ENCODE measurements at places on chromosomes 16 and 17.

DNA sequence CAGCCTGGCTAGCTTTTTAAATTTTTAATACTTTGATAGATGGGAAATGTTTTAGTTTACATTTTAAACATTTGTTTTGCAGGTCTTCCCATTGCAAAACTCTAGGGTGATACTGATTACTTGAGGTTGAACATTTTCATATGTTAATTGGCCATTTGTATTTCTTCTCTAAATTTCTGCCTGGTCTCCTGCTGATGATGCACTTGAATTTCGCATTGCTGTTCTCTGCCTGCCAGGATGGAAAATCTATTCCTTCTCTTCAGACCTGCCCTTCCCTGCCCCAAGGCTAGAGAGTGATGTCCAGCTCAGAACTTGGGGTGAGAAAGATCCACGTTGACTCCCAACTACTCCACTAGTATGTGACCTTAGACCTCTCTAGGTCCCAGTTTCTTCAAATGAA lies 134.7 kb downstream of the PITPNC1 start:
- DNase-seq, result no peak

DNA sequence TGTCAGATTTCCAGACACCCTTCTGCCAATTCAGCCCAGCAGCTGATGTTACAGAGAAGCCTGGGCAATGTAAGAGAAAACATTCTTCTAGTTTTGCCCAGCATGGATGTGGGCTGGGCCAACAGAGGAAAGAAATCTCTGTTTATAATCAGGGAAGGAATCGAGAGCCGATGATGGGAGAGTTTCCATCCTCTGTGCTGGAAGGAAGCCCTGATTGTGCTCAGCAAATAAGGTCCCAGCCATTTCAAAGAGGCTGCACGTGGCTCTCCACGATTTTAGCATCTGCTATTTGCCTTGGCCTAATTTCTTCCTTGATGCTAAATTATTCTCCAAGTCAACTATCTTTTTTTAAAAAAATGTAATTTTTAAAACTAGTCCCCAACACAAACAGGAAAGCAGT lies 70.0 kb downstream of the IRX6 start:
- peak; percentile 64 for DNase-seq

GRCh38 chr17:59454633-59455105 lies 110.7 kb upstream of the DHX40 start:
- no peak for DNase-seq

DNA sequence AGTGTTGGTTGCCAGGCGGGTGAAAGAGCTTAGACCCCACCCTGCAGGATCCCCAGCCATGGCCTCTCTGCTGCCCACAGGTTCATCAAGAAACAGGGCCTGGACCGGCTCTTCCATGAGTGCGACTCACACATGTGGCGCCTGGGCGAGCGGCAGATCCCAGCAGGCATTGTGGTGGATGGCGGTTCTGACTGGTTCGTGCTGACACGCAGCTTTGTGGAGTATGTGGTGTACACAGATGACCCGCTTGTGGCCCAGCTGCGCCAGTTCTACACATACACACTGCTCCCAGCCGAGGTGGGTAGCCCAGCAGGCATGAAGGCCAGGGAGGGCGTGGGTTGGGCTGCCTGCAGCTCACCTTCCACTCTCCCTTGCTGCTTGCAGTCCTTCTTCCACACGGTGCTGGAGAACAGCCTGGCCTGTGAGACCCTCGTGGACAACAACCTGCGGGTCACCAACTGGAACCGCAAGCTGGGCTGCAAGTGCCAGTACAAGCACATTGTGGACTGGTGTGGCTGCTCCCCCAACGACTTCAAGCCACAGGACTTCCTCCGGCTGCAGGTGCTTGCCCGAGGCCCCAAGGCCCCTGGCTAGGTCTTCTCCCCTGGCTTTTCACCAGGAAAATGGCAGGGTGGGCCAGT lies 9.9 kb downstream of the XYLT2 start:
- DNase-seq, result no peak

GRCh38 chr17:48239603-48239995 lies 132.0 kb downstream of the SNX11 start:
- no peak for DNase-seq

DNA sequence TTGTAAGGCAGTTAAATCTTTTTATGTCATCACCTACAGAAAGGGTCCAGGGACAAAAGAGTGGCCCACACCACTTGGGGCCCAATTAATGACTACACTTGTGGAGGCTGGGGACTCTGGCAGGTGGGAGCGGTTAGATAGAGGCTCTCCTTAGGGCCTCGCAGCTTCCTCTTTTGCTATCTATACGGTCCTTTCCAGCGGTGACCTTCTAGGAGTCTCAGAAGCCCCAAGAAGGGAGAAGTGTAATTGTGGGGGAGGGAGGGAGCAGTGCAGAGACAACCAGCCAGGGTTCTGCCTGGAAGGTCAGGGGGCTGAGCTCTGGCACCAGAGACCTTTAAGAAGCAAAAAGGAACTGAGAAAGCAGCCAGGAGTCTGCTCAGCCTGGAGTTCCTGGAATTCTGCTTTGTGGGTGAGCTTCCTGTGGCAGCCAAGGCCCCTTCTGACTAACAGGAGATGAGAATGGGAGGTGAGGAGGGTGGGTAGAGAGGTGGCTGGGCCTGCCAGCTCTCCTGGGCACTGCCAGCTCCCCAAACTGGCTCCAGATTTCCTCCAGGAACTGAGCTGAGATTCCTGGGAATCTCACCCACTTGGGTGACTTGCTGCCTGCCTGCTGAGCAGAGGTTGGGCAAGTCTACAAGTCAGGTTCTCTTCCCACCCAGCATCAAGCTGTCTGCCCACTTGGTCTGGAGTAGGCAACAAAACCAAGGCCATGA lies 16.3 kb upstream of the MAP3K14 start:
- DNase-seq, result no peak

- DNase-seq, result peak; percentile 47
These were observed 3.4 kb downstream of the CEP295NL start for GRCh38 chr17:78899361-78900260.

GRCh38 chr17:58329035-58329809 lies 627 bp upstream of the TSPOAP1 start:
- peak; percentile 40 for DNase-seq

DNA sequence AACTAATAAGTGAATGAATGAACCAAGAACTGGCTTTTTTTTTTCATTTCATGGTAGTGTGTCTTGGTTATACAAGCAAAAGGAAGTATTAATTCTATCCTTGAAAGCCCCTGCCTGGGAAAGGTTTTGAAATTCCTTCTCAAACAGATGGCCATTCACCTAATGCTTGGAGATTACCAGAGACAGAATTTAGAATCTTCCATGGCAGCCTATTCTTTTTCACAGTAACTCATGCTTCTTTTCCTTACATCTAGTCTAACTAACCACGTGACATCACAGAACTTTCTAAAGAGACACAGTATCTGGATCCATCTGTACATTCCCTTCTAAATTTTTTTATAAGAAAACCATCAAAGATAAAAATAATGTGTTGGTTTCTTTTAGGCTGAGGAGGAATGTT lies 151.6 kb downstream of the FTO start:
- DNase-seq, result peak; percentile 64

- no peak for DNase-seq
These were observed at the start of gene NPW for GRCh38 chr16:2019518-2019920. NPW (plus strand) TSS chr16:2019785.

GRCh38 chr17:67546578-67547527 lies 169.8 kb downstream of the PITPNC1 start:
- peak; percentile 61 for DNase-seq

DNA sequence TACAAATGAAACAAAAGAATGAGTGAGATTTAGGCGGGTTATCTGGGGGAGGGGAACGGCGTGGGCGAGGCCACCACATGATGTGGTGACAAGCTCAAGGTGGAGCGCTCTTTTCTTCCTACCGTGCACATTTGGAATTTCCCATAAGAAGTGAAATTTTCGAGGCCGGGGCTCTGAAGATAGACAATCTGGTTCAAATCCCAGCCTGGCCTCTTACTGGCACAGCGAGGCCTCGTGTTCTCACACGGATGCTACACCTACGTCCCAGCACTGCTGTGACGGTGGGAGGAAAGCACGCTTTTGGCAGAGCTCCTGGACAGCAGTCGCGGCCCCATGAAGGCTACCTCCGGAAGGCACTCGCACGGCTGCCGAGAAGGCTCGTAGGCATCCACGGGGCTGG lies 25.2 kb downstream of the ZDHHC7 start:
- DNase-seq, result no peak

GRCh38 chr17:47286198-47286914 lies 32.7 kb downstream of the ITGB3 start:
- DNase-seq, result no peak

- peak; percentile 84 for DNase-seq
These were observed 1.4 kb upstream of the UNK start for GRCh38 chr17:75783069-75783783.
